ENCODE measurements at places on chromosomes 2 and 18.

GRCh38 chr2:179513181-179513580, 248.5 kb upstream of the SESTD1 start:
- no peak for DNase-seq

GRCh38 chr2:218166791-218167190, at the start of gene CXCR1:
CXCR1 (minus strand) TSS chr2:218166962; CDS start chr2:218165211, 1,751 bp downstream.
- peak; percentile 5 for DNase-seq

DNA sequence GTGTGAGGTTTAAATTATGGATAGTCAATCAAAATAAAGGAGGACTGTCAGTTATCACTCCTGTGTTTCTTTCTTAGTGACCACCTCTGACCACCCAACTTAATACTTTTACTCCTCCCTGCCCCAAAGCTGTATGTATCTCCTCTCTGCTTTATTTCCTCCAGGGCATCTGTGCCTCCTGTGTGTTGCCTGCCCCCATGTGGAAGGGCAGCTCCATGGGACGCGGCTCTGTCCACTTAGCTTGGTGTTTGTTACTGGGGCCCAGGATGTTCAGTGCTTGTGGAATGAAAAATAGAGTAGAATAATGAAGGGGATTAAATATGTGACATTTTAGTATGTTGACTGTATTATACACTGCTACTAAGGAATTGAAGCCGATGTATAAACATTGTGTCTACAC, 9.8 kb downstream of the ACP1 start:
- no peak for DNase-seq

DNA sequence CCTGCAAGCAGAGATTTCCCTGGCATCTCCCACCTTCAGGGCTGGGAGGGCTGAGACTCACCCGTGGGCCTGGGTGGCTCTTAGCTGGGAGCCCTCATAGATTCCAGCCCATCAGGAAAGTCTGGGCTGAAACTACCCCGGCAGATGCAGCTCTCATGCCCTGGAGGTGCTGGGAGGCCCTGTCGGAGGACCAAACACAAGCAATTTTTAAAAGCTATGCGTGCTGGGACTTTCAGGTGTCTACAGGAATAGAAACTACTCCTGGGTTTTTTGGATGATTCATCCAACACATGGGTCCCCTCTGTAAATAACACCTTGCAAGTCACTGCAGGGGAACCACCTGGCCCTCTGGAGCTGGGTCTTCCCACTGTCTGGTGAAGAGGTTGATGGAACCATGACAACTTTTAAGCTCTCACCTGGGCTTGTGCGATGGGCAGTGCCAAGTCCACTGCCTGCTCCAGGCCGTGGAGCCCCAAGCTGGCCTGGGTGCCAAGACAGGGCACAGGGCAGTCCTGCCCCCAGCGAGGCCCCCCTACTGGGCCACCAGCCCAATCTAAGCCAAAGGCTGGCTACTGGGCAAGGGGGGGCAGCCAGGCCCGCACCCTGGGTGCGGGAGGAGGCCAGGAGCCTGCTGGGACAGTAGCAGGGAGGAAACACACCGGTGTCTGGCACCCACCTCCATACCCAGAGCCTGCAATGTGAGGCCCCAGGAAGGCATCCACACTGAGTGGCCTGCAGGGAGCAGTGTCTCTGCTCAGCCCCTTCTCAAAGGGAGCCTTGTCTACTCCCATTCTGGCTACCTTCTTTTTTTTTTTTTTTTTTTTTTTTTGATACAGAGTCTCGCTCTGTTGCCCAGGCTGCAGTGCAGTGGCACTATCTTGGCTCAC, 1.1 kb upstream of the GPR55 start:
- no peak for DNase-seq

- DNase-seq: no peak
These were observed 8.3 kb downstream of the TM4SF20 start for GRCh38 chr2:227370791-227371312.

- no peak for DNase-seq
These were observed 383.5 kb downstream of the ZEB2 start for GRCh38 chr2:144136297-144137010.

DNA sequence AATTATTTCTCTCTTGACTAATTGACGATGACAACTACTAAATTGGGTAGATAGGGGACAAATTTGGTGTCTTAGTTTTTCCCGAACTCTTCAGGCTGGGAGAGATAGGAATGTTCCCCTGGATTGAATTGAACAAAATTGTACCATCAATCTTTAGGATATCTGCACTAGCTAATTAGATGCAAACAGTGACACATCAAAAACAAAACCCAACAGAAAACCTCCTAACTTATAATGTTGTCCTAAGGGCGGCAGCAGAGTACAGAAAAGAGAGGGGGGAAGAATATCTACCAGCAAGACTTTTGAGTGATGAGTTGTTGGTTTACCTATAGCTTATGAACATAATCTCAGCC, 342.9 kb downstream of the INSIG2 start:
- DNase-seq: no peak

GRCh38 chr2:73050121-73050545, 21.4 kb downstream of the SFXN5 start:
- DNase-seq: no peak

DNA sequence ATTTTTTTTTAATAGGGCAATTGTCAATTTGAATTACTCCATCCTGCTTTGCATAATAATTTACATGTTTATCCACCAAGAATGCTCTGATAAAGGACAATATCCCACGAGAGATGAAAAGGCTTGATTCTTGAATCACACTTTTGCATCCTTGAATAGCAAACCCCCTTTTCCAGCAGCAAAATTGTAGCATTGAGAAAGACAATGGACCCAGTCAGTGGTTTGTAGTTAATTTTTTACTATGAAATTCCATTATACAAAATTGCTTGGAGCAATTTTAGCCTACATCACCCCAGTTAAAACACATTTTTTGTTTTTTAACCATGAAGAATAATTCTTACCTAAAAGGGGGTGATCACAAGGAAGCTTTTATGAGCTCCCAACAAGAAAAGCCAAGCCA, 255.1 kb downstream of the RND3 start:
- DNase-seq: no peak

- DNase-seq: no peak
These were observed 23.9 kb upstream of the CRACDL start for GRCh38 chr2:98959810-98960507.

DNA sequence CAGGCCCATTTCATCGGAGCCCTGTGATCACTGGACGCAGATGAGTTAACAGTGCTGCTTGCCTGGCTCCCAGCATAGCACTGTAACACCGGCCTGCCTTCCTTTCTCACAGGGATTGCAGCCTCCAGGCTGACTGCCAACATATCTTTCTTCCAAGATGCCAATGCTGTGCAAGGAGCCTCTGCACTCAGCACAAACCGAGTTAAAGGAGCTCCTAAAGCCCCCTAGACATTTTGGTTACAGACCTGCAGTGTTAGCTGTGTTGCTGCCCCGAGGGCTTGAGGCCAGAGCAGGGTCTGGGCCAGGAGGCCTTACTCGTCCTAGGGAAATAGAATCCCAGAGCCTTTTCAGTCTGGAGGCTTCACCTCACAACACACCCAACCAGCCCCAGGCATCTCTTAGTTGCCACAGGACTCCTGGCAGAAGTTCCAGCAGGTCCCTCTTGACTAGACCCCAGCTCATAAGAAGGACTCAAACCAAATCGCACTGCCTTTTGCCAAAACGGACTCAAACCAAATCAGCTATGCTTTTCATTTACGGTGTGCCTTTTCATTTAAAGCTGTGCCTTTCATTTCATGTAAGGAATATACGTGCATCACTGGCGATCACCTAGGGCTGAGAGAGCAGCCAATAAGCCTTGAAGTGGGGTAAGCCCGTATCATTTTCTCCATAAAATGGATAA, 58.4 kb upstream of the EML4 start:
- no peak for DNase-seq

DNA sequence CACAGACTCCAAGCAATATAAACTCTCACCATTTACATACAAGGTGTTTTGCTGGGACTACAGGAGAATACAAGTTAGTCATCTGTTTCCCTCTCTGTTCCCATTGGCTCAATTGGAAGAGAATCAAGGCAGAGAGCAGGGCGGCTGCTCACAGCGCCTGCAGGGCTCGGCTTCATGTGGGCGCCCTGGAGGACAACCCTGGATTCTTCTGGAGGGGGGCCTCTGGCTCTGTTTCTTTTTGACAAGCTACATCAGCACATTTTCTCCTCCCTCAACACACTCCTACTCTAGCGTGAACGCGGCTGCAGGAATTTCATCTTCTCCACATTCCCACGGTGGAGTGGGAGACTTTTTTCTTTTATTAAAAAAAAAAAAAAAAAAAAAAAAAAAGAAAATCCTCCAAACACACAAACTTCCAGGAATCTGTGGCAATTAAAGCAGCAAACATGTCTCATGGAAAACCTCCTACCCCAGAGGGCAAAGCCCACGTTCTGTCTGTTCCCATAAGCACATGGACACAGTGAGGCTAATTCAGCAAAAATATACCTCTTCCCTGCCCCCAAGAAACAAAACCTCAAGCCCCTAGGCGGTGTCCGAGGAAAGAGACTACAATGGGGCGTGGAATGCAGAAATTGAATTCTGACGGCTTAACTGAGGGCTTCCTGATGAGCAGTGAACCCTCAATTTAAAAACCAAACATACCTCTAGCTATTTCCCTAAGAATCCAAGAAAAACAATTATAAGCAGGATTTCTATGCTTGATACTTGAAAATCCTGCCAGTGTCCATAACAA, 50.6 kb downstream of the PARD6G start:
- no peak for DNase-seq

DNA sequence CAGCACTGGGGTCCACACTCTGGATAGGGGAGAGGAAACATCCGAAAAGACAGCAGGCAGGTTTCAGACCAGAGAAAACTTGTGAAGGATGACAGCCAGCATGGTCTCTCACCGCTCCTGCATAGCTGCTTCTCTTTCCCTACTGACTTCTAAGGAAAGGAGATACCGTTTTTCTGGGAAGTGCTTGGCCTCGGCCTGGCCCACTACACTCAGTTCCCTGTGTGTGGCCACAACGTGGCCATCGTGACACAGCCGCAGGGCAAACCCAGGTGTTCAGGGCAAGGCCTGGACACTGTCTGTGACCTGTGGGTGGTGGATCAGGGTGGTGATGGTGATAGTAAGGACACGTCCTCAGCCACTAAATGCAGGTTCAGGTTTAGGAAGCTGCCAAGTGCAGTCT, 34.2 kb upstream of the ACAA2 start:
- DNase-seq: no peak

DNA sequence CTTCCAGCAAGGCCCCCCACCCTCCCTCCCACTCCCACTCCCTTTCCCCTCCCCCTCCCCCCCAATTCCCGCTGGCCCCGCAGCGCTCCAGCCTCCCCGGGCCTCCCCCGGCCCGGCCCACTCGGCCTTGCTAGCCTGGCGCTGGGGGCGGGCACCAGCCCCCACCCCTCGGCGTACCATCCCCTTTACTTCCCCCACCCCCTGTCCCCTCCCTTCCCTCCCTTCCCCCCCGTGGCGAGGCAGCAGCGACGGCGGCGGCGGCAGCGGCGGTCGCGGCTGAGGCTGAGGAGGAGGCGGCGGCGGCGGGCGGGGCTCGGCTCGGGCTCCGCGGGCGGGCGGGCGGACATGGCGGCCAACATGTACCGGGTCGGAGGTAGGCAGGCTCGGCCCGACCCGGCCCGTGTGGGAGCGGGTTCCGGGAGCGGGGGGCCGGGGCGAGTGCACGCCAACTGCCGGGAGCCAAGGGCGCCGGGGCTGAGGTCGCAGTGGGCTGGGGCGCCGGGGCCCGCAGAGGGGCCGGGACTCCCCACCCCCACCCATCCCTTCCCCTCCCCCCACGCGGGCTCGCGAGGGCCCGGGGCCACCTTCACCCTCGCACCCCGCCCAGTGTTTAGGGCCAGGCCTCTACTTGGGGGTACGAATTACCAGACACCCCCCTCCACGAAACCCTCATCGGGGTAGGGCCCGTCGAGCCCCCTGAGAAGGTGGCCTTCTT, at the start of gene MTA3:
TSS of gene MTA3 (plus strand) at position 232 of the 715 bp plus-strand sequence. CDS start at position 346, 114 bp downstream.
- DNase-seq: peak; percentile 42

DNA sequence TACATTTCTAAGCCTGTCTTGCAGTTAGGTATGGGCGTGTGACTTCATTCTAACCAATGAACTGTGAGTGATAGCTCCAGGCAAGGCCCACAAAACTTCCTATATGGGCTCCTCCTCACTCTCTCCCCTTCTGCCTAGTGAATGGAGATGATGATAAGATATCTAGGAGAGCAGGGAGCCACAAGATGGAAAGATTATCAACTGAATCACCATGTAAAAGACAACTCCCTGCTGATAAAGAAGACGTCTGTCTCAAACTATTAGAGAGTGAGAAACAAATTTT, 237.1 kb downstream of the GPD2 start:
- DNase-seq: no peak

- DNase-seq: no peak
These were observed 54.2 kb upstream of the SEMA4C start for GRCh38 chr2:96923810-96924774.

- DNase-seq: no peak
These were observed 126.1 kb downstream of the THNSL2 start for GRCh38 chr2:88296247-88296646.

- no peak for DNase-seq
These were observed 317.0 kb upstream of the GCFC2 start for GRCh38 chr2:76027761-76028160.
